ENCODE measurements at places on chromosomes 1 and 21. TPM values are rescaled to one million over a fixed set of nuclear protein-coding genes. Genes with fewer than 3 reads are reported as not detected.

S100A5 gene
- total RNA-seq = not detected

RNF223 gene
- 2.6 TPM for total RNA-seq

TP73 gene
- 0.36 TPM for total RNA-seq

OR6K6 gene
- total RNA-seq = not detected

GPR25 gene
- total RNA-seq = not detected

KIF17 gene
- total RNA-seq = 1.7 TPM

NSUN4 gene
- 27.1 TPM for total RNA-seq

BRDT gene
- total RNA-seq = not detected

KCNC4 gene
- total RNA-seq = 7.0 TPM

OR2L13 gene
- total RNA-seq = not detected

ZBTB37 gene
- total RNA-seq = 5.8 TPM

DNM3 gene
- 2.1 TPM for total RNA-seq

TINAGL1 gene
- total RNA-seq = 88.2 TPM

ARTN gene
- 28.7 TPM for total RNA-seq

CFAP126 gene
- total RNA-seq = not detected

SELENOF gene
- 193 TPM for total RNA-seq

DENND2D gene
- total RNA-seq = 25.6 TPM

HENMT1 gene
- total RNA-seq = 2.2 TPM

LDLRAD1 gene
- under 0.01 TPM for total RNA-seq

PRAMEF20 gene
- total RNA-seq = not detected

GPR89B gene
- total RNA-seq = 17.5 TPM

MLLT11 gene
- total RNA-seq = 3.3 TPM

HES3 gene
- total RNA-seq = not detected

CAPZB gene
- total RNA-seq = 87.8 TPM

RHD gene
- total RNA-seq = not detected

SLC2A5 gene
- 0.50 TPM for total RNA-seq

ELAVL4 gene
- total RNA-seq = not detected

FCGR3A gene
- total RNA-seq = not detected

CHD5 gene
- total RNA-seq = 0.07 TPM

VANGL1 gene
- 27.9 TPM for total RNA-seq

C1orf226 gene
- 1.6 TPM for total RNA-seq

FMO5 gene
- total RNA-seq = 0.21 TPM

SLC9C2 gene
- total RNA-seq = not detected

SH2D2A gene
- 2.1 TPM for total RNA-seq

CA14 gene
- total RNA-seq = not detected

DDR2 gene
- 2.4 TPM for total RNA-seq

SLAMF9 gene
- total RNA-seq = 0.14 TPM

RGSL1 gene
- not detected for total RNA-seq

OR2L8 gene
- total RNA-seq = not detected

NTMT2 gene
- not detected for total RNA-seq

ATF3 gene
- 67.0 TPM for total RNA-seq

HEYL gene
- not detected for total RNA-seq

RNF2 gene
- total RNA-seq = 57.2 TPM

BCAR3 gene
- total RNA-seq = 97.4 TPM

SLAMF8 gene
- total RNA-seq = not detected

CCDC30 gene
- total RNA-seq = 1.1 TPM

NUAK2 gene
- total RNA-seq = 12.0 TPM

PTGER3 gene
- under 0.01 TPM for total RNA-seq

SAMD11 gene
- under 0.01 TPM for total RNA-seq

SH3D21 gene
- total RNA-seq = 1.9 TPM
